ENCODE measurements at places on chromosomes 3 and 15.
A peak's percentile ranks its signal among the peaks of the same experiment; 100 is the strongest.

DNA sequence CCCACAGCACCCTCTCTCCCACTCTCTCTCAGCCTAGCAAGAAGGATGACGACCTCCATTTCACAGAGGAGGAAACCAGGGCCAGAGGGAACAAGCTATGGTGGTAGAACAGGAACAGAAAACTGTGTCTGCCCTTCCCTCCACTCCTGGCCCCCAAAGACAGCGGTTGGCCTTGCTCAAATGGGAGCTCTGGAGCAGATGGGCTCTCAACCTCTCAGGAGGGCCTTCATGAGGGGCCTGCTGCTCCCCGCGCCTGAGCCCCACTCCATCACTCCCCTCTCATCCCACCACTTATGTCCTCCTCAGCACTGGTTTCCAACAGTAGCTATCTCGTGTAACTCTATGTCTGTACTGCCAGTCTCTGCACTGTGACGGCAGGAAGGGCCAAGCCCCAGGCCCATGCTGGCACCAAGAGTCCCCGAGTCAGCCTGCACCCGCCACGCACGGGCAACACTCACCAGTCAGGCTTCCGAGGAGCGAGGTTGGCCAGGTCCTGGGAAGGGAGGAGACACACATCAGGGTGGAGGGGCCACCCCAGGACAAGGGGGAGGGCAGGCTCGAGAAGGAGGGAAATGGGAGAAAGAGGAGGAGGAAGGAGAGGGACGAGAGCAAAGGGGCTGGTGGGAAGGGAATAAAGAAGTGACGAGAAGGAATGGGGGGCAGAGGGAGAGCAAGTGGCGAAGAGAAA is 45.5 kb downstream of the PTH1R start:
- DNase-seq = no peak

DNA sequence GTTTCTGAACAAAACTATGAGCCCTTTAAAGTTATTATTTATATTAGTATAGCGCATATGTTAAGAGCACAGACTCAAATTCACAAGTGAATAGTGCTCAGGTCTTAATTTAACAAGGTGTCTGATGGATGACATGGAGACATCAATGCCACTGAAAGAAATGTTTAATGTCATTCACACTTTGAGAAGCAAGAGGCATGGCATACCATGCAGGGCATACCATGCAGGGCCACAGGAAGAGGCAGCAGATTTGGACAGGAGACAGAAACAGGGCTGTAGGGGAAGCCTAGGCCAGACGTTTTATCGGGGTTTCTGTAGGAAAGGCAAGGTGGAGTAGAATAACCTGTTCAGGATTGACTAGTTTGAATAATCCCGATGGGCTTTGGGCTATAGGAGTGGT is 150.2 kb upstream of the KCNH8 start:
- DNase-seq = no peak

DNA sequence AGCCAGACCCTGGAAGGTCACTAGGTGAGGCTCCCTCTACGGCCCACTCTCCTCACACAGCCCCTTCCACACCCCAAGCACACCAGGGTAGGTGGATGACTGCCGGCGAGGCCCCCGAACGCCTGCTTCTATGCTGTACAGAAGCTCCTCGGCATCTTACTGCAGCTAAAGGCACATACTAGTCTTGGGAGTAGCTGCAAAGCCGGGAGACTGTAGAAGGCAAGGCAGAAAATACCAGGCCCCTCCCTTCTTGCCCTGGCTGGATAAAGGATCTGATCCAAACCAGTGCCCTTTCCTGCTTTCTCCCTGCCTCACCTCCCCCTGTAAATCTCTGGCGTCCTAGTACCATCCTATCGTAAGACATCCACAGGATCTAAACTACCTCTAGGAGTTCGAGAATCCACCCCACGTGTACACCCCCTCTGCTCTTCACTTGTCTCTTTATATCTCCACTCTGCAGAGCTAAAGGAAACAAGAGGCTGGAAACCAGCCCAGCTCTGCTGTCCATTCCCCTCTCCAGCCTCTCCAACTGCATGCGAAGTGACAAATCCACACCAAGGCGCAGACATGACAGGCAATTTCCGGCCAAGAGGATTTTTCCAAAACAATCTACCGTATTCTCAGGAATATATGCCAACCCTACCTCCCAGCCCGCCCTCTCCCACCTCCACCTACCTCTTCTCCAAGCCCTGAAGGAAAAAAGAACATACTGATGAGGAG is 11.8 kb downstream of the TNK2 start:
- peak; percentile 93 for DNase-seq

GRCh38 chr3:67083277-67083676 is 85.2 kb downstream of the KBTBD8 start:
- peak; percentile 63 for DNase-seq

DNA sequence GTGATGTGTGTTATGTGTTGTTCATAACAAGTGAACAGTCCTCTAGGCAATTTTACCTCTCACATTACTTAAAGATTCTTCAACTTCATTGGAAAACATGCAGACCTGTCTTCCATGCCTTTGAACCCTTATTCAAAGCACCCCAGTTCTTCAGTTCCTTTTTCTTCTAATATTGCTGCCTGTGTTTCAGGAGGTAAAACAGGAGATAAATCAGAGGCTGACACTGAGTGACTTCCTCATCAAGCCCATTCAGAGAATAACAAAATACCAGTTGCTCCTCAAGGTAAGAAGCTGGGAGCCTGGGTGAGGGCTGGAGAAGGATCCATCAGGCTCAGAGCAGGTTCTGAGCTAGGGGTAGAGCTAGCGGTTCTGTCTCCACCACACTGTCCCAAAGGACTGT is 71.1 kb upstream of the UMPS start:
- no peak for DNase-seq

GRCh38 chr3:24264748-24265158 is 229.9 kb downstream of the THRB start:
- DNase-seq = peak; percentile 54

DNA sequence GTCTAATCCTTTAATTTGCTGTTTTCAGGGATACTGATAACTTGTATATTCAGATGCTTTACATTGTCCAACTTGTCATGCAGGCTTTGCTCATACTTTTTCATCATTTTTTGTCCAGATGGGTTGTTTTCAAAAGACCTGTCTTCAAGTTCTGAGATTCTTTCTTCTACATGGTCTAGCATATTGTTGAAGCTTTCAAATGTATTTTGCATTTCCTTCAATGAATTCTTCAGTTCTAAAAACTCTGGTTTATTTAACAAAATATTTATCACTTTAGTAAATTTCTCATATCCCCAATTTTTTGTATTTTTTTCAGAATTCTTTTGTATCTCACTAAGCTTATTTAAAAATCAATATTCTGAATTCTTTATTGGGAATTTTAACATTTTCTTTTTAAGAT is 388.3 kb upstream of the IL12A start:
- DNase-seq = no peak

GRCh38 chr15:73239564-73240215 is 129.1 kb downstream of the HCN4 start:
- DNase-seq = peak; percentile 9

GRCh38 chr3:69304396-69304795 is 81.5 kb downstream of the FRMD4B start:
- DNase-seq = no peak

- DNase-seq = no peak
Measured at GRCh38 chr3:130904491-130904890, 10.6 kb downstream of the ATP2C1 start.

GRCh38 chr3:131282379-131282778 is 99.2 kb upstream of the NUDT16 start:
- peak; percentile 4 for DNase-seq

GRCh38 chr15:37253877-37254276 is 153.5 kb upstream of the MEIS2 start:
- DNase-seq = peak; percentile 73

GRCh38 chr3:149547954-149548668 is 73.6 kb downstream of the TM4SF4 start:
- peak; percentile 82 for DNase-seq

DNA sequence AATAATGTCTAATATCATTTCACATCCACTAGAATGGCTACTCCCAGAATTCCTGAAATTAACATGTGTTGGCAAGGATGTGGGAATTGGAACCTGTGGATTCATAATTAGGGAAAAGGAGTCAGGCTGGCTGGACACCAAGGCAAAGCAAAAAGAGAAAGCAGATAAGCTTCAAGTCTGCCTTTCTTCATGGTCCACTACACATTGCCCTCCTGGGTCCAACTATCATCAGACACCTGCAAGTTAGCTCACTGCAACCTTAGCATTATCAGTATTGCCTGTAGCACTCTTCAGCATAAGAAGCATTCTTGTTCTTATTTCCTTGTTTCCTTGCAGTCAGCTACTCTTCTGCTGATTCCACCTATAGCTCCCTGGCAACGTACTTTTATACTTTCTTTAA is 124.3 kb downstream of the ZNF280D start:
- DNase-seq = no peak

GRCh38 chr3:154307363-154307762 is 16.9 kb downstream of the DHX36 start:
- DNase-seq = peak; percentile 1

DNA sequence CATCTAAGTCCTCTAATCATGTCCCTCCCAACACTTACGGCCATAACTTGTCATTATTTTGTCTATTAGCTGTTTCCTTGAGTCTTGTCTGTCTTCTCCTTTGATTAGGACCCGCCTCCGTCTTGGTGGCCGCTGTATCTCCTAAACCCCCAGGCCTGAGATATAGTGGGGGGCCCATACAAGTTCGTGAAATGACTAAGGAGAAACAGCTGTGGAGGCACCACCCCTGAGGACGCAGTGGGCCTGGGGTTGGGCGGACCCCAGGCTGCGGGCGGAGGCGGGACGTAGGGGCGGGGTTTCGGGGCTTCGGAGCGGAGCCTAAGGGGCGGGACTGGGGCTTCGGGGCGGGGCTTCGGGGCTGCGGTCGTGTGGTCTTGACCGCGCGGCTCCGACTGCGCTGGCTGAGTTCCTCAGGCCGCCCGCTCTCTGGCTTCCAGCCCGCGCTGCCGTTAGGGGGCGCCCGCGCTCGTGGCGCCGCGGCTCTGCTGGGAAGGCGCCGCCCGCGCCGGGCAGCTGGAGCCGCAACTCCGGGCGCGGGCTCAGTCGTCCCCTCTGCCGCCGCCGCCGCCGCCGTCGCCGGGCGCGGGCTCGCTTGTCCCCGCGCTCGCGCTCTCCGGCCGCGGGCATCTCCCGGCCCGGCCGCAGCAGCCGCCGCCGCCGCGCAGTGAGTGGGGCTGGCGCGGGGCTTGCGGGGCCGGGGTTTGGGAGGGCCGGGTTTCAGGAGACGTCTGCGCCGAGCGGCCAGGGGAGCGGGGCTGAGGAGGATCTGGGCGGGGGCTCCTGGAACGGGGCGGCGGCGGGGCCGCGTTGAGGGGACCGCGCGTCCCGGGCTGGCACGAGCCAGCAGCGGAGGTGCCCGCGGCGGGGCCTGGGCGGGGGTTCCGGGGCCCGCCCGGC is at the start of gene KCTD6:
Gene KCTD6 (plus strand): TSS at position 591 of the 897 bp plus-strand sequence. CDS start 6,660 bp downstream, outside the sequence.
- peak; percentile 93 for DNase-seq

DNA sequence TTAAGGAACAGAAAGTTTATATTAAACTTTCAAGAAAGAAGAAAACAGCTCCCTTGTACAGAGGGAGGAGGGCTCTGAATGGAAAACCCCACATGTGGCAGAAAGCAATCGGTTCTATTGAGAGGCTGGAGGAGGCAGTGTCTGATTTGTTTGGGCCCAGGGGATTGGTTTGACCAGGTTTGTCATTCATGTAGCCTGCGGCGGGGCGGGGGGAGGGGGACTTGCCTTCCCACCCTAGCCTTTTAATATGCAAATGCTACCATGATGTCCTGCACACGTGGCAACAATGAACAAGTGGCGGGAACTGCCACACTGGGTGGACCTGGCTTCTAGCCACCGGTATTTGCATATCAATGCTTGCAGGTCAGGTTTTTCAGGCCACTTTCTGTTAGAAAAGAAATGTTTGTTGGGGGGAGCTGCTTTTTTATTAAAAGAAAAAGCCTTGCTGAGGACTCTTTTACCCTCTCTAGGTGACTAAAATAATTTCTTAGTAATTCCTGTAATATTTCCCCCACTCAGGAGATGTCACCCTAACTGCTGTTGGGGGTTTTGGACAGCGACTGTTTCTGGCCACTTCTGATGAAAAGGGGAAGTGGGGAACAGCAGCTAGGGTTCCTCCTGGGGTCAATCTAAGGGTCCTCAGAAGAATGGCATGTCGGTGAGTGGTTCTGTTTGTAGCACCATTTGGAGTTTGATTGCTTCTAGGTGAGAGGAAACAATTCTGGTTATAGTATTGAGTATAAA is 691.2 kb downstream of the TBL1XR1 start:
- DNase-seq = no peak

- DNase-seq = no peak
Measured at GRCh38 chr3:42714171-42714852, 11.7 kb upstream of the HHATL start.

GRCh38 chr3:150232992-150233451 is 175.1 kb upstream of the TSC22D2 start:
- peak; percentile 32 for DNase-seq

DNA sequence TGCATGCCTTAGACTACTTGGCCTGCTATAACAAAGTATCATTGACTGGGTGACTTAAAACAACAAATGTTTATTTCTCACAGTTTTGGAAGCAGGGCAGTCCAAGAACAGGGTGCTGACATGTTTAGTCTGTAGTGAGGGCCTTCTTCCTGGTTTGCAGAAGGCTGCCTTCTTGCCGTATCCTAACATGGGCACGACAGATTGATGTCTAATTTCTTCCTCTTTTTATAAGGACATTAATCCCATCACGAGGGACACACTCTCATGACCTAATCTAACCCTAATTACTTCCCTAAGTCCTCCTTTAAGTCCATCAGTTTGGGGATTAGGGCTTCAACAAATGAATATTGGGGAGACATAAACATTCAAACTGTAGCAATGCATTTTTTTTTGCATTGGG is 10.9 kb upstream of the GOLGA8B start:
- DNase-seq = no peak

DNA sequence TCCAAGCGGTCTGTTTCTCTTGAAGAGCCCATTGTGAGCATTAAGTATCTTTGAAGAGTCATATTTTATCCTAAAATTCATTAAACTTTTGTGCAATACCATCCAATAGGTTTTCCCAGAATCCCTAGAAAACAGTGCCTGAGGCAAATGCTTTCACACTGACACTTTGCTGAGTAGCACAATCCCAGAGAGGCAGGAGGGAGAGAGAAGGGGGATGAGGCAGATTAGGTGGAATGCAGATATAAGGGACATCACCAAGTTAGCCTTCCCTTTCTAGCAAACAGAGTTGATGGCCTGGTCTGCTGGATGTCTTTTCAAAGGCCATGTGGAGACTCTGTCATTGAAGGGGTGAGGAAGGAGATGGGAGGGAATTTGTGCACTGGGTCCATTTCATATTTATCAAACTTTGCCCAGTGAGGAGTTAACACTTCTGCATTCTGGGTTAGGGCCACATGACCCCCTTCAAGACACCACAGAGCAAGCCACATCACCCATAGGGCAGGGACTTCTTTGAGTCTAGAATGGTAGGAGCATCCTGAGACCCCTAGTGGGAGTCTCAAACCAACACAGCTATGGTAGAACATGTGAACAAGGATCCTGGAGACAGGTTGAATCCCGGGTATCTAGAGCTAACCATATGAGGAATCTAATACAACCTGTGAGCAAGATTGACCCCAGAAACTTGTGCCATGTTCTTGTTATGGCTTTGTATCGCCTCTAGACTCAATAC is 32.0 kb upstream of the SEMA6D start:
- DNase-seq = peak; percentile 81

DNA sequence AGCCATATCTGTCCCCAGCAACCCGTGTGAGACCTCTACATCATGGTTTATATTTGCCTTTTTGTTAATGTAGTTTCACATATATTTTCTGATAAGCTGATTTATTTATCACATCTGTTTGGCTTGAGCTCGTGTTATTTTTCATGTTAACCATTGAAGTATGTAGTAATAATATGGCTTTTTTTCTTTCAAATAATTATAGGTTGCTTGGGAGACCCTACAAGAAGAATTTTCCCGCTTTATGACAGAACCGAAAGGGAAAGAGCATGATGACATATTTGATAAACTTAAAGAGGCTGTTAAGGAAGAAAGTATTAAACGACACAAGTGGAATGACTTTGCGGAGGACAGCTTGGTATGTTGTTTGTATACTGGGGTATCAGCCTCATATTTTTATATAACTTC is 63.9 kb downstream of the OPA1 start:
- no peak for DNase-seq

Measured in EH (cell line).